ENCODE measurements at places on chromosomes 12 and 14. TPM values are rescaled to one million over a fixed set of nuclear protein-coding genes. Genes with fewer than 3 reads are reported as not detected.

ACADS gene
- 14.1 TPM for polyA plus RNA-seq

AVPR1A gene
- polyA plus RNA-seq, result not detected

CCDC38 gene
- not detected for polyA plus RNA-seq

HCAR1 gene
- not detected for polyA plus RNA-seq

ALKBH1 gene
- 10.2 TPM for polyA plus RNA-seq

GXYLT1 gene
- polyA plus RNA-seq, result 5.1 TPM

RIMBP2 gene
- not detected for polyA plus RNA-seq

CLEC6A gene
- not detected for polyA plus RNA-seq

B3GNT4 gene
- polyA plus RNA-seq, result 0.29 TPM

OVCH1 gene
- polyA plus RNA-seq, result not detected

KLHL33 gene
- 0.10 TPM for polyA plus RNA-seq

B4GALNT1 gene
- polyA plus RNA-seq, result not detected

CLEC1A gene
- not detected for polyA plus RNA-seq

C12orf75 gene
- polyA plus RNA-seq, result 38.5 TPM

RILPL2 gene
- polyA plus RNA-seq, result 14.3 TPM

ANKRD33 gene
- polyA plus RNA-seq, result not detected

PMCH gene
- polyA plus RNA-seq, result not detected

MUCL1 gene
- polyA plus RNA-seq, result not detected

CACNA1C gene
- 0.06 TPM for polyA plus RNA-seq

SIRT4 gene
- polyA plus RNA-seq, result 0.74 TPM

CD163L1 gene
- not detected for polyA plus RNA-seq

TNS2 gene
- polyA plus RNA-seq, result not detected

EML5 gene
- polyA plus RNA-seq, result 0.61 TPM

C12orf54 gene
- not detected for polyA plus RNA-seq

PPP1R1A gene
- not detected for polyA plus RNA-seq

TTLL5 gene
- 10.4 TPM for polyA plus RNA-seq

RNASE7 gene
- not detected for polyA plus RNA-seq

TMEM179 gene
- polyA plus RNA-seq, result not detected

ST8SIA1 gene
- polyA plus RNA-seq, result not detected

CAPZA3 gene
- polyA plus RNA-seq, result not detected

KRT71 gene
- not detected for polyA plus RNA-seq

NTS gene
- polyA plus RNA-seq, result not detected

PLEKHD1 gene
- 0.11 TPM for polyA plus RNA-seq

LBHD2 gene
- polyA plus RNA-seq, result not detected

TTC6 gene
- not detected for polyA plus RNA-seq

FBLN5 gene
- polyA plus RNA-seq, result 4.2 TPM

COL2A1 gene
- polyA plus RNA-seq, result not detected

GNG2 gene
- 68.8 TPM for polyA plus RNA-seq

SERPINA4 gene
- polyA plus RNA-seq, result not detected

SERPINA5 gene
- not detected for polyA plus RNA-seq

LYSET gene
- polyA plus RNA-seq, result 28.8 TPM

DYRK2 gene
- polyA plus RNA-seq, result 58.4 TPM

SEC23A gene
- polyA plus RNA-seq, result 23.0 TPM

LRP6 gene
- not detected for polyA plus RNA-seq

KCNJ8 gene
- not detected for polyA plus RNA-seq

PRKD1 gene
- polyA plus RNA-seq, result 1.0 TPM

MYF6 gene
- not detected for polyA plus RNA-seq

HHIPL1 gene
- polyA plus RNA-seq, result 0.24 TPM

HOXC5 gene
- polyA plus RNA-seq, result not detected

ALDH1L2 gene
- 0.10 TPM for polyA plus RNA-seq

TSPAN9 gene
- polyA plus RNA-seq, result not detected

GPRC5A gene
- polyA plus RNA-seq, result not detected

RND1 gene
- polyA plus RNA-seq, result 2.6 TPM

MYH6 gene
- not detected for polyA plus RNA-seq

RNF41 gene
- polyA plus RNA-seq, result 104 TPM

CCDC88C gene
- polyA plus RNA-seq, result 30.5 TPM

EGLN3 gene
- polyA plus RNA-seq, result 0.60 TPM

KRT83 gene
- polyA plus RNA-seq, result not detected
